ENCODE measurements at places on chromosomes 13 and 19.

GRCh38 chr19:49357186-49357585, 5.0 kb downstream of the TEAD2 start:
- DNase-seq = no peak

DNA sequence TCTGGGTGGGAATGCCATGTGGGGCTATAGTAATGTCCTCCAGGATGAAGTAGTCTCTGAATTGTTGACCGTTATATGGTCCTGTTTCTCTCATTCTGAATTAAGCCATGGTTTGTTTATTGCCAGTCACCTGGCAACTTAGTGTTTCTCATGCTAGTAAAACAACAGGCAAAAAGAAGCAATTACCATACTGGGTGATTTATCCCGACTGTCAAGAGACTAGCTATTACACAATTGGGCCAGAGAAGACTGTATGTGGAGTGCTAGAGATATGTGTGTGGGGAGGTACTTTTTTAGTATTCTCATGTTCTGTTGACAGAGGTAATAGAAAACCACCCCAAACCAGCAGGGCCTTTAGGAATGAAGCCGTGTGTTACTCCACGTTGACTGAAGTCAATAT, 258.2 kb downstream of the TDRD3 start:
- DNase-seq = no peak

GRCh38 chr13:28820099-28821051, at the start of gene MTUS2:
Gene MTUS2, plus strand, starts transcription at chr13:28820339.
- DNase-seq = no peak

GRCh38 chr19:15286688-15287365, 45.5 kb downstream of the BRD4 start:
- no peak for DNase-seq

DNA sequence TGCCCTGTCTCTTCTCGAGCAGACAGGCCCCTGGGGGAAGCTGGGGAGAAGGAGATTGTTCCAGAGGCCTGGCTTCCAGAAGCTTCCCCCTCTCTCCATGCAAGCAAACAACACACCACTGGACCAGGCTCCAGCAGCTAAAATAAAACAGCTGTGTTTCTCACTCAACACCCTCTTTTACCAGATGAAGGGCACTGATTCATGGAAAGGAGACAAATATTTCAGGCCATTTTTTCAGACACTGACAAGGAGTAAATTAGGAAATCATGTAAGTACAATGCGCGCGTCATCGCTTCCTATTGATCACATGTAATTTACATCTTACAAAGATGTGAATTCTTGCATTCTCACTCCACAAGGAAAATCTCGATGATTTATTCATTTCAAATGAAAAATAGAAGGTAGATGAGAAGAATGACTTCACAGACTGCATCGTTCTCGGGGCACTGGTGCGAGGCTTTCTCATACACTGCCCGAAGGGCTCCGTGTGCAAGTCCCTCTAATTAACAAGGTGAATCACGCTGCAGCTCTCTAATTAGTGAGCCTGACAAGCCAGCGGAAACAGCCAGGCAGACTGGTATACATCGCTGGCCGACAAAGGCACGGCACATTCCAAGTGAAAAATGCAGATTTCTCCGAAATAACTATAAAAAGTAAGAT, 153.6 kb downstream of the KCTD15 start:
- DNase-seq = no peak

- no peak for DNase-seq
Measured at GRCh38 chr13:112626124-112626523, 38.2 kb upstream of the TUBGCP3 start.

DNA sequence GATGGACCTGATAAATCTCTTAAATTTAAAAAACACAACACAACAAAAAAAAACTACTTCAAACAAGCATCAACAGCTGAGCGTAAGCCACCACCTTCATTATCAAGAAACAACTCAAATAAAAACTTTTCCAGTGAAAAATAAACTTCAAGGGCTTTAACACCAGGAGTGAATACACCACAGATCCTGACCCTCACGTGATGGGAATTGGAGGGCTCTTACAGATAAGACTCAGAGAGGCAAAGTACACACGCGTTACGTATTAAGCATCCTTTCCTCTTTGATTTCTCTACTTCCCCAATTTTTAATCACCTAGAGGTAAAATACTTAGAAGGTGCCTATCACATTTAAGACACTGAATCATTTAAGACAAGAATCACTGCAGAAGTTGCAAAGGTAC, 573 bp upstream of the STARD13 start:
- no peak for DNase-seq

Measured in AG20443 (cell line).